ENCODE measurements at places on chromosomes 3 and 15.

DNA sequence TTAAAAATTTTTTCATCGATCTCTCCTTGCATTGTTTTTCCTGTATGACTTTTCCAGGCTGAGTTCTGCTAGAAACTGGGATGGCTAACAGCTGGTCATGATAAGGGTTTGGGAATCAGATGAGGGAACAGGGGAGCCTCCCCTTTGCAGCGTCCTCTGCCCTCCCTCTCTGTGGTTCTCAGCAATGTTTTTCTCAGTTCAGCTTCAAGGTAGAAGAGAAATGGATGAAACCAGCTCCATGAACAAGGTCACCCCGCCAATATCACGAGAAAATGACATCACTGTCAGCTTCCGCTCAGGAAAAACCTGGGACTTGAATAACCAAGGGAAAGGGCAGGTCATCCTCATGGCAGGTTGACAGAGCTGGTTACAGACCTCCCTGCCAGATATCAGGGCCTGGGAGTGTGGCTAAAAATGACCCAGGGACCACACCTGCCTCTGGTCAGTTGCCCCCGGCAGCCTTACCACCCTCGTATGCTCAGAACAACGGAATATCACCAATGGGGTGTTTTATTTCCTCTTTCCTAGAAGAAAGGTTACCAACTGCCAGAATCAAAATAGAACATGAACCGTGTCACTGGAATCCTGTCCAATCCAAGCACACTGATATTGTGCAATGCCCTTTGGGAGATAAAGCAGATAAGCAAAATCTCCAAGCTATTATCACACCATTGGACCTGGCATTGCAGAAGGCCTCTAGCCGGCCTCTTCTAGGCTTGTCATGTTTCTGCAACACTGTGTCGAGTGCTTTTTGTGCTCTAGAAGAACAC is 26.1 kb downstream of the LSM3 start:
- peak; percentile 35 for DNase-seq

GRCh38 chr3:140736863-140737460 is 59.1 kb downstream of the TRIM42 start:
- peak; percentile 58 for DNase-seq

DNA sequence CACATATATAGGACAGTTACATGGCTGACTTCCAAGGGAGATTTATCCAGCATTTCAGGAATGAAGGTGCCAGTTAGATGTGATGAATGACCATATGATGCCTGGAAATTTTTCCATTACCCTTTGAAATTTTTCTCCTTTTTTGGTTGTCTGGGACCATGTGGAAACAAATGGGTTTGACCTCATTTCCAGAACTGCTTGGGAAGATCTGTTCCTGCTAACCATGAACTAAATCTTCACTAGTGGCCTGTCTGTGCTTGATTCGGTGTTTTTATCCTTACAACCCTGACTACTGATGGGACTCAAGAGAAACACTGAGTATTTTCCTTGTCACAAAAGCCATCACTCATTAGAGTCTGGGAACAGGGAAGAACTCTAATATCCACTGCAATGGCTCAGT is 409.4 kb downstream of the PDCD6IP start:
- no peak for DNase-seq

- DNase-seq: no peak
These were observed 117.4 kb downstream of the LPP start for GRCh38 chr3:188271226-188271914.

- no peak for DNase-seq
These were observed 19.5 kb downstream of the BMF start for GRCh38 chr15:40088929-40089755.

DNA sequence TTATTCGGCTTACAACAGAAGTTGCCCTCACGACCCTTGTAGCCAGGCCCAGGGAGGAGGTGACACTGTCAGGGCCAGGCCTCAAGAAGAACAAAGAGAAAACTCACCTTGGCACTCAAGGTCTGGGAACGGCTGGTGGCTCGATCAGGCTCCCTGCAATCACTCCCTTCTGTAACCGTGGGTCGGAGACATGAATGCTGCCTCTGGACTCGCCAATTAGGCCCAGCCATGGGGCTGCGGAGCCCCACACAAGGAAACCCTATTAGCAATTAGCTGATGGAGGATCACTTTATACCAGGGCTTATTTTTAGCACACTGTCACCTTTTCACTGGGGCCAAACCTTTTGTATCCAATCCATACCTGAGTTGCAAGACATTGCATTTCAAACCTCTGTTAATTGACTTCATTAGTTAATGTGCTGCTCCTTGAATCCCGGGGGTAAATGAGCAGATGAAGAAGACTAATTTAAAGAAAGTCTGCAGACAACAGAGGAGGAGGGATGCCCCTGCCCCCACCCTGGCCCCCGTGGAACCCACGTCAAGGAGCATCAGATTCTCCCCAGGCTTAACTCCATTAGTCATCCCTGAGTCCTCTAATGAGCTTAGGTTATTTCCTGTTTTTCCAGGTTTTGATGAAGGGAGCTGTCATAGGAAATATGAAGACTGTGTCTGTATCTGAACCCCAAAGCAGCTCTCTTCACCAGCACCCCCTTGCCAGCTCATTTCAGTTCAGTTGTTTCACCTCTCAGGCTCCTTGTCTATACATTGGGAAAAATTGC is 255.3 kb downstream of the RORA start:
- DNase-seq: peak; percentile 44

DNA sequence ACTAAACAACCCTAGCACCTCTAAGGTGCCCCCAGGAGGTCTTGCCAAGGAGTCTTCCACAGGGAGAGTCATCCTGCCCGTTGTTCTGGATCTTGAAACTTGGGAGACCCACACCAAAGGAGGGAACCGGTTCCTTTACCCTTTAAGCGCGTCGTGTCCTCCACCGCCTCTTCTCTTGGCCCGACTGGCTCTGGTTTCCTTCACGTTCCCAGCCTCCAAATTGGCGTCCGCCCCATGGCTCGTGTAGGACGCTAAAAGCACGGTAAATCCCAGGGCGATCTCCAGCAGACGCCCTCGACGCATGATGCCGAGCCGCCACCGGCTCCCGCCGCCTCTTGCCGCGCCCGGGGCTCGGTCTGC is 1.1 kb downstream of the FBN1 start:
- no peak for DNase-seq

DNA sequence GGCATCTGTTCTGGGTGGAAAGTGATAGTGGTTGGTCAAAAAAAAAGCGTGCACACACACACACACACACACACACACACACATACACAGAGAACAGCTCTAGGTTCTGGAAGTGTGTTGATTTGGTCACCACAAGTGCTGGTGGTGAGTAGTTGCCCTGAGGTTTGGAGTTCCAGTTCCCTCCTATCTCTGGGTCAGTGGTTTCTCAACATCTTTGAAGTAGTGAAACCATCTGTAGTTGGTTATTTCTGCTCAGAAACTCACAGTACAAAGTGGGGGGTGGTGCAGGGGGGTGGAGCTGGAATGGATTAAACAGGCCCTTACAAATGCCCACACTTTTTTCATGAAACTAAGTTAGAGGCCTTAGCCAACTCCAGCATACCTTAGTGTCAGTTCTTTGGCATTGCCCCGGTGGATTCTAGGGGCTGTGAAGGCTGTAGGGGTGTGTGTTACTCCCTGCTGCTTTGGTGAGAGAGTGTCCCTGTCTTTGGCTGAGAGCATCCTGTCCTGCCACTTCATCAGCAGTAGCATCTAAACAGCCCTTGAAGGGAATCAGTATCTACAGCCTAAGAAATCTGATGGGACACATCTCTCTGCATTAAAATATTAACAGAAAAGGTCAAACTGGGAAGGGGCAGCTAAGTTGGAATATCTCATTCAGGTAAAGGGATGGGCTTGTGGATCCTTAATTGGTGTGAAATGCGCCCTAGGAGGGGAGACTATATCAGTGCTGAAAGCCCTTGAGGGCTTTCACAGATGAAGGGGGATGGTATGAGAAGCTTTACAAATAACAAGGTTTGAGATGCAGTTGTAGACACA is 20.6 kb downstream of the SMAD3 start:
- peak; percentile 70 for DNase-seq

DNA sequence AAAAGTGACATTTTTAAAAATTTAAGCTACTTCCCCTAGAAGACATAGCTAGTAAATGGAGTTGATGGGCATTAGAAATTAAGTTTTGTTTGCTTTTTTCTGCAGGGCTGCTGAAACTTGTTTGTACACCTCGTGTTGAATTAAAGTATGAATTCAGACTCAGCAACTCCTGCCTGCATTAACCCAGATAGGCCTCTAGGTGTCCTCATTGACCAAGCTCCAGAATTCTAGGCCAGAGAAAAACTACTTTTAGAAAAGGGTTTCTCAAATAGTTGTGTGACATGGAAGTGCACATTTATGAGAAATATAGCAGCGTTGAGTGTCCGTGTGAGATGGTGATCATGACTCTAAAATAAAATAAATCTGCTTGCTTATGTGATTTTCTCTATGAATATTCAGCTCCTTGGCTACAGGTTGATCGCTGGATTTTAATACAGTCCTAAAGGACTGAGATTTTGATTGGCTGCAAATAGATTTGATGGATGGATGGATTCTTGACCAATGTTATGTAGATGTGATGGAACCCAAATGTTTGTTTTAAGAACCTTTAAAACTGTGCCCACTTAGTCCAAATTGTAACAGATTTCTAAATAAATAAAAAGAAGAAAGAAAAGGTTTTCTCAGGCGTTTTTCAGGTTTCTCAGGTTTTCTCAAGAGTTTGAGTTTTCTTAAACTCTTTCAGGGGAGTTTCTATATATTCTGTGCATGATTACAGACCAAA is 39.4 kb upstream of the LMOD3 start:
- DNase-seq: peak; percentile 16

GRCh38 chr15:92503889-92504288 is 110.2 kb downstream of the ST8SIA2 start:
- DNase-seq: no peak

GRCh38 chr3:187227658-187228258 is 30.5 kb downstream of the RTP1 start:
- peak; percentile 55 for DNase-seq

DNA sequence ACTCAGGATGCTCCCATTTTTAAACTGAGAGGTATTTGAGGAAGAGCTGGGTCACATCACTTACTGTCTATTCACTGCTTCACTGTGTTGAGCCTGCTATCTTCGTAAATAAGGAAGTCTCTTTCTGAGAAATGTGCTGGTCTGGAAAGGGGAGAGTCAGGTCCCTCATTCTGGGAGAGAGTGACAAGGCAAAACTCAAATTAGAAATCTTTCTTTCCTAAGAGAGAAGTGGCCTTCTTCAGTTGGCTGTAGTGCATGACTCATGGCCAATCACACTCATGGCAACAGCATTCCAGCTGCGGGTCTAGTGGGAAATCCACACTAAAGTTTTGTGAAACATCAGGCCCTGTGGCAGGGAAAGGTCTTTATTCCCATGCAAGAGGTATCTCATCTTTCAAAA is 11.5 kb upstream of the TIMP4 start:
- peak; percentile 76 for DNase-seq

GRCh38 chr3:2525968-2526367 is 427.3 kb downstream of the CNTN4 start:
- no peak for DNase-seq

DNA sequence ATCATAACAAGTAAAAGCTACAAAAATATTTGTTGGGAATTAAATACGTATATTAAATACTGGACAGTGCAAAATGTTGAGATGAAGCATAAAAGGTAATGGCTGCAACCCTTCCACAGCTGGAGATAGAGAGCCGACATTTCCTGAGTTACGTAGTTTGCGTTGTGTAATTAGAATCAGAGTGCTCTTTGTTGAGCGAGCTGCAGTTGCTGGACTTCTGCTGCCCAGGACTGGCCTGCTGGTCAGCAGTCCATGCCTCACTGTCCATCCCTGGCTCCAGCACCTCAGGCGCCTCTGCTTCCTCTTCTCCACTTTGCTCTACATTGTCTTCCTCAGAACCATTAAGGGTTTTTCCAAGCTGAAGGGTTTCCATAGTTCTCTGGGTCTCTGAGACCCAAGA is 28.4 kb upstream of the SHC4 start:
- DNase-seq: no peak

DNA sequence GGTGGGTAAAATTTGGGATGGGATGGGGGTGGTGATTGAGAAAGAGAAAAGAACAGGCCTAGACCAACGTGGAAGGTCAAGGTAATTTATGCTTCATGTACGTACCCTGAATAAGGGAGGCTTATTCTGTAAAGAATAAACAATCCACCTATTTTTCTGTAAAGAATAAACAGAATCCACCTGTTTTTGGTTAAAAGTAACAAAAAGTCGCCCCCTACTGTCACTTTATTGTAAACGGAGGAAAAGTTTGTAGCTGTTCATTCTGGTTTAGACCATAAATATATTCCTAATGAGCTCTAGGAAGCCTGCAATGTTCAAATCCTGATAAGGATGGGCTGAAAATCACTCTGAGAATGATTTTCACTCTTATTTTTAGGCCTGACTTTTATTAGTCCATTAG is 23.5 kb upstream of the SQOR start:
- peak; percentile 14 for DNase-seq

DNA sequence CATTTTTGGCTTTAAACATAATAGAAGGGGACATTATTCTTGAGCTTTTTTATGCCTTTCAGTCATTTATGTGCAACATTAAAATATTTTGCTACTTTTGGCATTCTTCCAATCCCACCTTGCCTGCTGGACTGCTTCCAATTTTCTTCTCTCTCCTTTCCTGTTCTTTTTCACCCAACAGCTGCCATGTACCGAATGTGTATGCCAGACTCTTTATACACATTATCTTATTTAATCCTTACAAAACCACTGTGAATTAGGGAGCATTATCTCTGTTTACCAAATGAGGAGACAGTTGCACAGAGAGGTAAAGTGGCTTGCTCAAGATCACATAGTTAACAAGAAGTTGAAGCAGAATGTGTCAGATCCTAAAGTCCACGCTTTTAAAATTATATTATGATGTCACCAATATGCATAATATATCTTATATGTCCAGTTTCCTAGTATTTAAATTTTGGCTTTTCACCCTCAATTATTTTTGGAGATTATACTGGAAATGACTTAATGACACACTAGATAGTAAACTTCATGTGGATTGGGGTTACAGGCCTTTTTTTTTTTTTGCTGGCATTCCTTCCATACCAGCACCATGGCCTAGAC is 231.5 kb downstream of the THRB start:
- DNase-seq: no peak

GRCh38 chr3:185090811-185091210 is 62.0 kb downstream of the C3orf70 start:
- no peak for DNase-seq

- DNase-seq: peak; percentile 19
These were observed 3.3 kb downstream of the TUBGCP5 start for GRCh38 chr15:23035964-23036566.

DNA sequence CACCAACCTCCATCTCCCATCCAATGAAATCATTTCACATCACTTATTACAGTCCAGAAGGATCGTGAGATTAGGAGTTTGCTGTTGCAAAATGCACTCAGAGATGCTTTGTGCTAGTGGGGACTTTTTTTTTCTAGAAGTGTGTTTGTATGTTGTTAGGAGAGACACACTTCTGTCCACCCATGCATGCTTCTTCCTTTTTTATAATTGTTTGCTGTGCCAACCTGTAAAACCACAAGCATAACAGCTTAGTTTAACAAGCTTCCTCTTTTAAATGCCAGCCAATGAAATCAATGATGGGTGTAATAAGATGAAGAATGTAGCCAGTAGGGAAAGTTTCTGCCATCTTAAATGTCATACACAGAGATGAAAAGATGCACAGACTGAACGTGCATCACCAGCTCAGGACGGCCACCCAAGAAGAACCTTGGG is 305.6 kb upstream of the STT3B start:
- DNase-seq: no peak

- DNase-seq: no peak
These were observed 72.7 kb downstream of the UACA start for GRCh38 chr15:70690491-70691276.

GRCh38 chr3:194675081-194675640 is 3.2 kb upstream of the LSG1 start:
- no peak for DNase-seq
